Naive thymus-derived CD8-positive, alpha-beta T cell (primary cell): ENCODE measurements at places on chromosomes 7 and 10.

- no peaks in the 10 kb centered on the region for H3K4me1 ChIP-seq
- no peak overlapping the region for H3K27ac ChIP-seq
- no peaks in the 10 kb centered on the region for H3K36me3 ChIP-seq
- DNase-seq = no peak
- H3K27me3 ChIP-seq = peaks cover 14% of the 10 kb centered on the region
These were observed 312.1 kb downstream of the LHFPL3 start for GRCh38 chr7:104640506-104640905.

DNA sequence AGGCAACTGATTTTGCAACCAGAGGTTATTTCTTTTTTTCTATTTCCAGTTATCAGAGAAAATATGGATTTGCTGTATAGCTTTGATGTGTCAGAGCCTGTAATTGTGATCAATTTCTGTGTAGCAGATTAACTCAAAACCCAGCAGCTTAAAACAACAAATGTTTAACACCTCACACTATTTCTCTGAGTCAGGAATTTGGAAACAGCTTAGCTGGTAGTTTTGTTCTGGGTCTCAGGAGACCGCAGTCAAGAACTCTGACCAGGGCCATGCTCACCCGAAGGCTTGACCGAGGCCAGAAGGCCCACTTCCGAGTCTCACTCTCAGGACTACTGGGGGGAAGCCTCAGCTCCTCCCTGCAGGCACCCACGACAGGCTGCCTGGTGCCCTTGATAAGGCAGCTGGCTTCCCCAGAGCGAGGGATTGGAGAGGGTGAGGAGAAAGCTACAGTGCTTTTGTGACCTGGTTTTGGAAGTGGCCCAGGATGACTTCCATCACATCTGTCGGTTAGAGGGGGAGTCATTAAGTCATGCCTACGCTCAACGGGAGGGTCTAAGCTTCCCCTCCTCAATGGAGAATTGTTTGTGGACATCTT lies 105.7 kb upstream of the SHH start:
- H3K36me3 ChIP-seq = no peaks in the 10 kb centered on the region
- no peaks in the 10 kb centered on the region for H3K4me1 ChIP-seq
- DNase-seq = no peak
- H3K27ac ChIP-seq = no peak overlapping the region

DNA sequence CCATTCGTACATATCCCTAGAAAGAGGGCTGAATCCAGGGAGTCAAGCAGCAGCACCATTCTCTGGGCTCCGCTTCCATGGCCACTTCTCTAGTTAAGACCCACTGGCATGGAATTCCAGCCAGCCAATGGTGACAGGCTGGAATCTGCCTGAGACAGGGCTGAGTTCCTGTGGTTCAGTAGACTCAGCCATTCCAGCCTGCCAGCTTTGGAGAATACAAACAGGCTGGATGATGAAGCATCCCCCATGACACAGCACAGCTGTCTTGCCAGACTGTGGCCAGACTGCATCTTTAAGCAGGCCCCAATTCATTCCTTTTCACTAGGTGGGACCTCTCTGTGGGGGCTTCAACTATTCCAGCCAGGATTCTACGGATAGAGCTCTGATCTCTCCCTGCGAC lies 329.6 kb downstream of the XPNPEP1 start:
- DNase-seq = no peak
- no peaks in the 10 kb centered on the region for H3K4me1 ChIP-seq
- no peak overlapping the region for H3K27ac ChIP-seq
- H3K4me3 ChIP-seq = no peak overlapping the region
- peaks cover 36% of the 10 kb centered on the region for H3K27me3 ChIP-seq

- no peak overlapping the region for H3K27ac ChIP-seq
- H3K36me3 ChIP-seq = no peaks in the 10 kb centered on the region
- no peaks in the 10 kb centered on the region for H3K4me1 ChIP-seq
- no peak for DNase-seq
These were observed 608 bp downstream of the AKR1B10 start for GRCh38 chr7:134527979-134528371.

- peaks cover 3% of the 10 kb centered on the region for H3K27me3 ChIP-seq
- peaks cover 10% of the 10 kb centered on the region for H3K4me1 ChIP-seq
- no peaks in the 10 kb centered on the region for H3K36me3 ChIP-seq
- H3K4me3 ChIP-seq = no peak overlapping the region
- DNase-seq = peak; percentile 63
- H3K27ac ChIP-seq = peak overlapping the region; percentile 58
These were observed 116.8 kb upstream of the PRSS1 start for GRCh38 chr7:142632271-142633134.
